ENCODE measurements at places on chromosomes 2 and 18.

- DNase-seq = peak; percentile 12
Observed at GRCh38 chr2:164843346-164843911, 1.8 kb upstream of the COBLL1 start.

GRCh38 chr2:143802242-143802641 lies 673.0 kb downstream of the ARHGAP15 start:
- peak; percentile 25 for DNase-seq

DNA sequence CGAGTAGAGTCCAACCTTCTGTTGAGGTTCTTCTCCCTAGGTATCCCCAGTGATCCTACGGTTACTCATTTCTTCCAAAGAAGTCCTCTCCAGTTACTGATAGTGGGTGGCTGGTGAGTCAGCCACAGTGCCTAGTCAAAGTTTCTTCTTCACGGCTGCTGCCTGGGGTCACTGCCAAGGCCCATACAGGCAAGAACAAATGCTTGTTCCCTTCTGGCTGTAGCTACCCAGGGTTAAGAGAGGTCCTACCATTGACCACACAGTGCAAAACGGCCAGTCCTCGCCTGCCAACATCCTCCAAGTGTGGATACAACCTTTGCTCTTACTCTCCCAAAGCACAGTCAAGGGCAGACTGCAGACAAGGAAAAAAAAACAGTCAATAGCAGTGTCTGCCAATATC lies 2.9 kb upstream of the PTPN4 start:
- peak; percentile 98 for DNase-seq

- no peak for DNase-seq
Observed at GRCh38 chr2:54850171-54851122, 127.0 kb downstream of the EML6 start.

- no peak for DNase-seq
Observed at GRCh38 chr2:60544062-60544461, 9.4 kb downstream of the BCL11A start.

GRCh38 chr2:69216535-69217332 lies 170.3 kb downstream of the GFPT1 start:
- peak; percentile 88 for DNase-seq

DNA sequence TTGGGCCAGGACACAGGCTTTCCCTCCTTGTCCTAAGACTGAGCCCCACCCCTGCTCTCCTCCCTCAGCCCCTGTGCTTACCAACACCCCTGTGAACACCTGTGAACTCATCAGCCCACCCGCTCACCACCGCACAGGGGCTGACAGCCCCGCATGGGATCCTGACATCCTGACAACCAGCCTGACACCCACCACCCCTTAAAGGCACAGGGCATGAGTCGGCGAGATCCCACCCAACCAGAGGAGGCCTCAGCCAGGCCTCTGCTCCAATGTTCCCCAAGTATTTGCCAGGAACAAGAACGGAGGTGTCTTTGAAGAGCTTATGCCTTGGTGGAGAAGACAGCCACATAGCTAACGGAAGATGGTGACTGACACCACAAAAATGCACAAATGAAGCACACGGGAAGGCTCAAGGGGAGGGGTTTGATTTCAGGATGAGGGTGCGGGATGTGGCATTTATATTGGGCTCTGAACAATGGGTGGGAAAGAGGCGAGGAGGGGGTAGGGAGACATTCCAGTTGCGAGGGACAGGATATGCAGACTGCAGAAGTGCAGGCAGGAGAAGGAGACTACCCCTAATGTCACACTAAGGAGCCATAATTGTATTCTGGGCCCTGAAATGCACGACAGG lies 11.0 kb downstream of the RAB11FIP5 start:
- DNase-seq = no peak

DNA sequence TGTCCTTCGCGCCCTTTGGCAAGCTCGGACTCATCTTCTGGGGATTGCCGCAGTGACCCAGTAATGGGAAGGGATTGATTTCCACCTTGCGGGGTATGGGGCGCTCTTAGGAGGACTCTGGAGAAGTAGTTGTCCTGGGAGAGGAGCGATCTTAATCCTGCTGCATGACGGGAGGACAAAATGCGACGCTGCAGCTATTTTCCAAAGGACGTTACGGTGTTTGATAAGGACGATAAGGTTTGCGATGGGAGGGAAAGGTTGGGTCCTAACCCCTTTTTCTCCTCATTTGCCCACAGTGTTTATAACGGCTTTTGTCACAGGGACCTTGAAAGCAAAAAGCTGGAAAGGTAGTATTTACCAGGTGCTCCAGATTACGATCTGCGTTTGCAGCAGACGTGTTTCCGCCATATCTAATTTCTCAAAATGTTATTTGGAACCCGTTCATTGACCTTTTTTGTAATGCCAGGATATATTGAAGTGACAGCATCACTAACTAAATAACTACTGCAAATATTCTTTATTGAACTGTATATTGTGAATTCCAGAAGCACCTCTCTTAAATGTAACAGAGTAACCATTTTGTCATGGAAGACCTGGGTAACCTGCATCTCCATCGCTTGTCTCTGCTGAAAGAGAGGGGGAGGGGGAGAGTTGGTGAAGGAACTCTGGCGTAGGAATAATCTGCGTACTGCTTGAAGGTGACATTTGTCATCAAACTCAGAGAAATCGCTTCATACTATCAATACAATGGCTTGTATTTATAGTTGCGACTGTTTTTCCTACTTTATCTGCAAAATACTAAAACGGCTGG lies 590 bp downstream of the MDH1 start:
- no peak for DNase-seq

- DNase-seq = no peak
Observed at GRCh38 chr2:26890341-26891000, 42.5 kb downstream of the DPYSL5 start.
